Germinal center (tissue), 1 donor: ENCODE measurements at places on chromosomes 1 and 21.

- DNase-seq, result no peak
Observed at GRCh38 chr21:43809853-43810504, 20.6 kb downstream of the RRP1 start.

- no peak for DNase-seq
Observed at GRCh38 chr1:246351721-246352120, 155.4 kb downstream of the SMYD3 start.

DNA sequence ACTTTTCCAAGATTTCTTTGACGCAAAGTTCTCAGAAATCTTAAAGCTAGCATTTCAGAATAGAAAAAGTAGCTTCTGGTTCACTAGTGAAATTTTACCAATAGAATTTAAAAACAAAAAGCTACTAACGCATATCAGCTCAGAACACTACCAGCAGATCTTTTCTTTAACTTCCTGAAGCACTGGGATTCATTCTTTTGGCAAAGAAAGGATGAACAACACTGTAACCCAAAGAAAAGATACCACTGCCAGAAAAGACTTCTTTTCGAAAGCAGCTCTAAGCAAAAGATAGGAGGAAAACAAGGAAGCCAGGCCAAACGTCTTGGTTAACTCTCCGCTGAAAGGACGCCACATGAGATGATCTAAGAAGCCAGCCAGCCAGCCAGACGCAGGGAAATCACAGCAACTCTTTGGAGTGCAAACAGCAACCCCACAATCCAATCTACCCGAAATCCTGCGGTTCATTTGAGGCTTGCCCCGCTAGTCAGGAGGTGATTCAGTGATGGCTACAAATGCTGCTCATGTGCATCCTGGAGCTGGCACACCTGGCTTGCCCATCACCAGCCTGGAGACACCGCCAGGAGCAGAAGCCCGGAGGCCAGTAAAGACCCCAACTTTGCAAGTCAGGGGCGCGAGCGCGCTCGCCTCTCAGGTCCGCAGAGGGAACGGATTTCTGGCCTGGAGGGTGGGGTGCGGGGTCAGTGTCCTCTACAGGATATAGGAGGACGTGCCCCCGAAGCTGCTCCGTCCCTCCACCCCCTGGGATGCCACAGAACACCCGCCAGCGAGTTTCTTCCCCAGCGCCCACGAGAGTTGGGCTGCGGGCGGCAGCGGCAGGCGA, 812 bp downstream of the NBPF1 start:
- no peak for DNase-seq

DNA sequence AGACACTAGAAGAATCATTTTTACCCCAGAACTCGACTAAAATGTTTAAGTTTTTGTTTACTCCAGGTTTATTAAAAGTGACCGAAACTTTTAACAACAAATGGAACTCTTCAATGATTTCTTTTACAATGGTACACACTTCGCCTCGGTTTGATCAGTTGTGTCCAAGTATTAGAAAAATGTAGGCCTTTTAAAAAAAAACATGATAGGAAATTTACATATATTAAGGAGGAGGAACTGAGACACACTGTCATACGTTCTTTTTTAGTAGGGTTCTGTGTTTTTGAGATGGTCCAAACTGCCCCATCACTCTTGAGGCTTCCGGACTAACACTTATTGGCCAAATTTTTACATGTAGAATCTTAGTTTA, 1.3 kb downstream of the PRDM2 start:
- peak; percentile 59 for DNase-seq

DNA sequence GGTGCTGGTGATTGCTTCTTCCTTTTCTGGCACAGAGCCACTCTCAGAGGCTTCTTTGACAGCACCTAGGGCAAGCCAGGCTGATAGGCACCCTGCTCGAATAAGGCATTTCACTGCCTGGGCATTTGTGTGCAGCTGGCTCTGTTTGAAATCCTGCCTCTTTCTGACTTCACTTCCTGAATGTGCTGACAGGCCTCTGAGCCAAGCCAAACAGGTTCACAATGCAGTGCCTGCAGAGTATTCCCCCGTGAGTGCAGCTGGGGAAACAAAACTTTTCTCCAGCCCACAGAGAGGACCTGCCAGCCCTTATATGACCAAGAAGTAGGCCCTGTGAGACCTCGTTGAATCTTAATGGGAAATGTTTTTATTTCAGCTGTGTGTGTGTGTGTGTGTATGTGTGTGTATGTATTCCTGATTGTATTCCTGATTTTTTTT, 10.4 kb downstream of the JUN start:
- DNase-seq, result no peak

DNA sequence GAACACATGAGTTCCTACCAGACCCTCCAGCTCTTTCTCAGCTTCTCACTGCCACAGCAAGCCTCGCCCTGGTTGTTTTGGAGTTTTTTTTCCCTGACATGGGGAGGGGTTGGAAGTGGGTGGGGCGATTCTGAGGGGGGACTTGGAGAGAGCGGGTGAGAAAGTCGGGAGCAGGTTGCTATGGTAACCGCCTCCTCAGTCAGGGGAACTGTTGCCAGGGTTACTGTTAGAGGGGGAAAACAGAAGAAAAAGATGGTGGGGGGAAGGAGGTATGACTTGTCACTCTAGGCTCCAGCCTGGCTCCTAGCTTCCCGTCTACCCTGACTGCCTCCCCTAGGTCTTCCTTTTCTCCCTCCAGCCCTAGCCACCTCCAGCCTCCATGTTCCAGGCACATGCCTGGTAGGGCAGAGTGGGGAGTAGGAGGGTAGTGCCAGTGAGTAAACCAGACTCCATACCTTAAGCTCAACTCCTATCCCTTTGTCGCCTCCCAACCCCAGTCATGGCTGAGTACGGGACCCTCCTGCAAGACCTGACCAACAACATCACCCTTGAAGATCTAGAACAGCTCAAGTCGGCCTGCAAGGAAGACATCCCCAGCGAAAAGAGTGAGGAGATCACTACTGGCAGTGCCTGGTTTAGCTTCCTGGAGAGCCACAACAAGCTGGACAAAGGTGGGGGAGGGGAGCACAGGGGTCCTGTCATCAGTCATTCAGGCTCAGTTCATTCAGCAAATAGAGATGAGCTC, 6.0 kb downstream of the PEA15 start:
- DNase-seq, result no peak

DNA sequence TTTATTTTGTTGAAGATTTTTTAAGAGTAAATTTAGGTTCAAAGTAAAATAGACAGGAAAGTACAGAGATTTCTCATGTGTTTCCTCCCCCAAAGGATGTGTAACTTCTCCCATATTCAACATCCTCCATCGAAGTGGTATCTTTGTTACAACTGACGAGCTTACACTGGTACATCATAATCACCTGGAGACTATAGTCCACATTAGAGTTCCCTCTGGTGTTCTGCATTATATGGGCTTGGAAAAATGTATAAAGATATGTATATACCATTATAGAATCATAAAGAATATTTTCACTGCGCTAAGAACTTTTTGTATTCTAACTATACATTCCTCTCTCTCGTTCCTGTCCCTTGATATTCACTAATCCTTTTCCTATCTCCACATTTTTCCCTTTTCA, 203.7 kb downstream of the AMY1C start:
- DNase-seq, result no peak

GRCh38 chr1:54811066-54811465, 9.9 kb upstream of the TTC22 start:
- DNase-seq, result no peak

DNA sequence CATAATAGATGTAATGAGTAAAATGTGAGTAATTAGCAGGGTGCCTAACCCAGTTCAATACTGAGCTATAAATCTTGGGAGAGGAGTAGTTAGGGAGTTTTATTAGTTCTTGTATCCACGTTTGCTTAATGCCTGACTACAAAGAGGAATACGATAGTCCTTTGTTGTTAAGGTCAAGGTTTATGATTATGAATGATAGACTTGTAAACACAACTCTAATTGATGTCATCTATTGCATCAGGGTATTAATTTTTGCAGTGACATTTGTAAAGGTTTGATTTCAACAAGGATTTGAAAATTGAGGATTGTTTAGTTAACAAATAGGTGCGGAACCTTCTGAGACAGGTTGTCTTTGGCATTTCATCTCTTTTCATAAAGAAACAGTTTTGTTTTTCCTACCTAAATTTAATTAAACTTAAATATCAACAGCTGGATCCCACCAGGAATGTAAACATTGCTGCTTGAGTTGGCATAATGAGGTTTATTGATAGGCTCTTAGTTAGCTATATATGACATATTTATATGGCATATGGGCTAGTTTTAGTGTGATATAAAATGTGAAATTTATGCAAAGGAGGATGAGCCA, 9.7 kb downstream of the SOAT1 start:
- no peak for DNase-seq

DNA sequence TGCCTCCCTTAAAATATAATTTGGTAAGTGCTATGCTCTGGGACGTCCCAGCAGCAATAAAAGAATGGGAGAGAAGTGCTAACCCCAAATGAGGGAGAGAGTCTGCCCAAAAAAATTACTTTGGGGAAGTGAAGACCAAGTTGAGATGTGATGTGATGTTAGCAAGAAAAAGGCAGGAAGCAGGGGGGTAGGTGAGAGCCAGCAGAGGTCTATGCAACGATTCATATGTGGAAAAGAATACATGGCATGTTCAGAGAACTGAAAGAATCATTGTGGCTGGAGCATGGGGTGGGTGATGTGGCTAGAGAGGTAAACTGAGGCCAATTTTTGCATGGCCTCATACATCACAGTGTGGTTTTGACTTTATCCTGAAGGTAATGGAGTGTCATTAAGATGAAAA, 5.6 kb upstream of the CTPS1 start:
- DNase-seq, result no peak

- no peak for DNase-seq
Observed at GRCh38 chr1:10513199-10513598, 38.4 kb downstream of the PEX14 start.

GRCh38 chr1:48730164-48730910, 46.4 kb downstream of the BEND5 start:
- no peak for DNase-seq

DNA sequence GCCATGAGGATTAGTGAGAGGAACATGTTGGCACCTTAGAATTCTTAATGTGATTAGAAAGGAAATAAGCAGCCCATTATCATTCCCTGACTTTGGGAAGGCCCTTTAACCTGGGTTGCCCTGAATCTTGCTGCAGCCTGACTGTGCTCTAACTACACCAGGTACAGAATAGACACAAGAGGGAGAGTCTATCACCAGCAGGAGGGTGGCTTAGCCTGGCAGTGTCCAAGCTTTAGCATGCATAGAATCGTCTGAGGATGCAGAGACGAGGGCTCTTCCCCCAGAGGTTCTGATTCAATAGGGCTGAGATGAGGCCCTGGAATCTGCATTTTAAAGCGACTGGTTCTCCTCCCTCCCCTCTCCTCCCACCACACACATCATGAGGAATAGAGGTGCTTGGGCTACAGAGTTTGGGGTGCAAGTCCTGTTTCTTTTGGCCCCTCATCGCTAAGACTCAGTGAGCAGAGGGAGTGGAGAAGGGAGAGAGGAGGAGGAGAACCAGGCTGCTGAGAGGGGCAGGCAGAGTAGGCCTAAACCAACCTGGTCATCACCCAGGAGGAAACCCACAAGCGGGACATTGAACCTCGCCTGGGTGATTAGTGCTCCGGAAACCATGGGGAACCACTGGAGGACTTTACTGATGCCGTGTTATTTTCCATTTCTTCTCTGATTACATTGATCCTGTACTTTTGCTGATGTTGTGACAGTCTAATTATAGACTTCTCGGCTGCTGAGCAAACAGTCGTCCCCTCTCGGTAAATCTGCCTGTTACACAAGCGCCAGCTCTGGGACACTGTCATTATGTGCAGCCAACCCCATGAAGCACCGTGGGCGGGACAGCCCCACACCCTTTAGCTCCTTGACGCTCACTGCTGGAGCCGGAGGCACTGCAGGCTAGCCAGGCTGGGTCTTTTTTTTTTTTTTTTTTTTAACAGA, 6.3 kb upstream of the TENT5C start:
- no peak for DNase-seq

DNA sequence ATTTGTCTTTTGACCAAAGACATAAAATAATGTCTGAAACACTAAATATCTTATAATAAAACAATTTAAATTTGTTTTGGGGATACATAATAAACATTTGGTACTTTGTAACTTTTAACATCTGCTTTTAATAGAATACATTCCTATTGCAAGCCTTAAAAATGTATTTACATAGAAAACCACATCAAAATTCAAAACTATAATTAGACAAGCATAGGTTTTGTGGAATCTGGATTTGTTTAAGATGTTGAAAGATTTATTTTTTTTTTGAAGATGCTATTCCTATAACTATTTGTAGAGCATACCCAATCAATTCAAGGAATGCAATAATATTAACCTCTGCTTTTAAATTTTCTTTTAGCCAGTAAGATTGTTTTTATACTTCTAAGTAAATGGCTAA, 125.7 kb downstream of the FMN2 start:
- no peak for DNase-seq

DNA sequence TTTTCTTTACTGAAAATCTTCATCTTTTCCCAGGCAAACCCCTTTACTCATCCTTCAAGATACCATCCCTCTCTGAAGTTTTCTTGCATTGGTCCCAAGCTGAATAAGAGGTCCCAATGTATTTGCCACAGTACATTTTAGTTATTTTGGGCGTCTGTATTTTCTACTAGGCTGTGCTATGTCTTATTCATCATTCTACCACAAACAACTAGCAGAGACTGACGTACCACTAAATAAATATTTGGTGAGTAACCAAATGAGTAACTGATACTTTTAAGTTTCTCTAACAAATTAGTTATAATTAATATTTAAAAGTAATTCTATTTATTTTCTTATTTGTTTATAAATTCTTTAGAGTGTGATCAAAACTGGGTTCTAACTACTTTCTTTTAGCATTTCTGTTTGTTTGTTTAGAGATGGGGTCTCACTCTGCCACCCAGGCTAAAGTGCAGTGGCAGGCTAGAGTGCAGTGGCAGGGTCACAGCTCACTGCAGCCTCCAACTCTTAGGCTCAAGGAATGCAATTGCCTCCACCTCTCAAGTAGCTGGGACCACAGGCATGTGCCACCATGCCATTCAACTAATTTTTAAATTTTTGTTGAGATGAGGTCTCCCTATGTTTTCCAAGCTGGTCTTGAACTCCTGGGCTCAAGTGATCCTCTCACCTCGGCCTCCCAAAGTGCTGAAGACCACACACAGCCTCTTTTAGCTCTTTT, 33.1 kb downstream of the NDC1 start:
- DNase-seq, result no peak

GRCh38 chr1:51504806-51505525, 14.1 kb downstream of the EPS15 start:
- DNase-seq, result no peak

GRCh38 chr1:56146449-56146848, 432.9 kb downstream of the PLPP3 start:
- no peak for DNase-seq

DNA sequence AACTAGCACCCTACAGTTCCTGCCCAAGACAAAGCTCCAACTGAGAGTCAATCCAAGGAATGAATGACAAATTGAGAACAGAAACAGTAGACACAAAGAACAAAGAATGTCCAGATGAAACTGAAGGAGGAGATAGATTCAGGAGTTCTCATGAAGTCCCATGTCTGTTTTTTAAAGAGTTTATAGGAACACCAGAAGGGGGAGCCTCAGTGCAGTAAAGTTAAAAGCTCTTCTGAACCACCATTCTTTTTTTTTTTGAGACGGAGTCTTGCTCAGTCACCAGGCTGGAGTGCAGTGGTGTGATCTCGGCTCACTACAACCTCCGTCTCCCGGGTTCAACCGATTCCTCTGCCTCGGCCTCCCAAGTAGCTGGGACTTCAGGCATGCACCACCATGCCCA, 323.6 kb downstream of the MRPL39 start:
- peak; percentile 14 for DNase-seq

- DNase-seq, result no peak
Observed at GRCh38 chr1:160981584-160982411, 27.2 kb upstream of the ITLN2 start.
